ENCODE measurements at places on chromosomes 12 and 14. TPM values are rescaled to one million over a fixed set of nuclear protein-coding genes. Genes with fewer than 3 reads are reported as not detected.

GRCh38 chr14:73057944-73058223 lies 450 bp upstream of the RBM25 start:
- no peak for DNase-seq

DNA sequence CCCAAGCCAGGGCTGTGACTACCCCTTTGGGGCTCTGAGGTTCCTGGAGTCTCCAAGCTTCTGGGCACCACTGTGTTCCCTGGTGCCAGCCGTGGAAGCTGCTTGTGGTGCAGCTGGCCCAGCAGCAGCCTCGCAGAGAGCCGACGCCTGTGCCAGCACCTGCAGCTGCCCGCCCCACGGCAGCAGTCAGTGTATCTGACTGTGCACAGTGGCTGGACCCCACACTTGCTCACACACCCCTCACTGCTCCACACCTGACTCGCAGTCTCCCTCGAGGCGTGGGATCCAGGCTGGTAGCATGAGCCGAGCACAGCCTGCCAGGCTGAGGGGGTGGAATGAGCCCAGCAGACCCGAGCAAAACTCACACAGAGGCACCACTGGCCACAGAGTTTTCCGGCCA lies 325.2 kb downstream of the PCNX1 start:
- DNase-seq, result no peak

DNA sequence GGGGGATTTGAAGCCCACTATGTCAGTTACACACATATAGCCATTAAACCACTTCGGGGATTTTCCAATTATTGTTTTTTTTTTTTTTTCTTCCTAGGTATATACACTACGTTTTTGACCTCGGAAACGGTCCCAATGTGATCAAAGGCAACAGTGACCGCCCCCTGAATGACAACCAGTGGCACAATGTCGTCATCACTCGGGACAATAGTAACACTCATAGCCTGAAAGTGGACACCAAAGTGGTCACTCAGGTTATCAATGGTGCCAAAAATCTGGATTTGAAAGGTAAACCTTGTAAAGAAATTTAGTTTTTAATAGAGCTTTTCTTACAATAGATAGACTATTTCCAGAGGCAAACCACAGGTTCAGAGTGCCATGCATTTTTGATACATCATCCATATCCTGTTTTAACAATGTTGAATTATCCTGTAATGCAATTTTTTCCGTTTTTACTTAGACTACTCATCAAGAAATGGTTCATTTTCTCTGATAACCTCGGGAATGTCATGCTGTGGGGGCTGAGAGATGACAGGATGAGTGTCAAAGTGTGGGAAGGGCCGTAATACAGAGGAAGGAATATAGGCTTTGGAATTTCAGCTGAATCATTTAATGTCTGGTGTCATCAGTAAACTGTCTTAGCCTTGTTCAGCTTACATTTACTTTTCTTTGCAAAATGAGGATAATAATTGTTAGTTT lies 797.1 kb downstream of the NRXN3 start:
- peak; percentile 40 for DNase-seq

DNA sequence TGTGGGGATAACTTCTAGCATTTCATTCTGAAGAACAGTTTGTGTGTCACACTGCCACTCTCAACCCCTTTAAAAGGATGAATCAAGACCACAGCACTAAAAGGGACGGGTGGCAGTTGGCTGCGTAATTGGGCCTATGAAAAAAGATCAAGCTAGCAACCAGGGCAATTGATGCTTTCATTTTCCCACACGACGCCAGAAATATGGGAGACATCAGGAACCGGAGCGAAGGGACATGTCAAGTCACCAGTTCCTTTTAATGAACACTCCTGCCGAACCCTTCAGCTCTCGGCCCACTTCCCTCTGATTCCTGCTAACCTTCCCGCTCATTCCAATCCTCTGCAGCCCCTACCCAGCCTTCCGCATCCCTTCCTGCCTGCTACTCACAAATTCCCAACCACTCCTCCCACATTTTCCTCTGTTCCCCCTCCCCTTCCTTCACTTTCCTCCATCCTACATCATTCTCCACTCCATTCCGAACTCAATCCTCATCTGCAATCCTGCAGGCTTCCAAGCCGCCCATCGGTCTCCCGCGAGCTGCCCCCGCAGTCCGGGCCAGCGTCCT lies 753 bp downstream of the CSRNP2 start:
- DNase-seq, result peak; percentile 67

GRCh38 chr12:120247621-120248030 lies 17.9 kb downstream of the PXN start:
- peak; percentile 86 for DNase-seq

DNA sequence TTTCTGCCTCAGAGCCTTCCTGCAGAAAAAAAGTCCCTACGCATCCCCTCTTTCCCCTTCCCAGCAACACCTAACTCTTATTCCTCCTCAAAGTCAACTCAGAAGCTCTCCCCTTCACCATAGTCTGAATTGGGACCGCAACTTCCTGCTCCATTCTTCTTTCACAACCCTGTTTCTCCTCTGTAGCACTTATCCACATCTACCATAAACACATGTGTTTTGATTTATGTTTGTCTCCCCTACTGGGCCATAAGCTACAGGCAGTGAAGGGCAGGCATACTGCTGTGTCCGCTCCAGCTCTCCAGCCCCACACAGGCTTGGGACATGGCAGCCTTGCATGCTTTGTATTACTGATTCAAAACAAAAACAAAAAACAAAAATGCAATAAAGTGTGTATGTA lies 5.9 kb downstream of the SDR9C7 start:
- DNase-seq, result no peak

GRCh38 chr12:49296836-49297694 lies 2.1 kb downstream of the PRPH start:
- DNase-seq, result peak; percentile 67

DNA sequence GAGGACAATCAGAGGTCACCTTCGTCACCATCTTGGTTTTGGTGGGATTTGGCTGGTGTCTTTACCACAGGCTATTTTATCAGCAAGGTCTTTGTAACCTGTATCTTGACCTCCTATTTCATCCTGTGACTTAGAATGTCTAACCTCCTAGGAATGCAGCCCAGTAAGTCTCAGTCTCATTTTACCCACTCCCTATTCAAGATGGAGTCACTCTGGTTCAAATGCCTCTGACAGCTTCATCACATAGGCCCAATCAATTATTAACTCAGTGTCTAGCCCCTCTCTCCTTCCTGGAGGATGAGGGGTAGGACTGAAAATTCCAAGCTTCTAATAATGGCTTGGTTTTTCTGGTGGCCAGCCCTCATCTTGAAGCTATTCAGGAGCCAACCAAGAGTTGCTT lies 111.4 kb upstream of the NAP1L1 start:
- peak; percentile 44 for DNase-seq

- DNase-seq, result peak; percentile 48
These were observed 41.3 kb upstream of the EIF5 start for GRCh38 chr14:103292426-103293374.

DNA sequence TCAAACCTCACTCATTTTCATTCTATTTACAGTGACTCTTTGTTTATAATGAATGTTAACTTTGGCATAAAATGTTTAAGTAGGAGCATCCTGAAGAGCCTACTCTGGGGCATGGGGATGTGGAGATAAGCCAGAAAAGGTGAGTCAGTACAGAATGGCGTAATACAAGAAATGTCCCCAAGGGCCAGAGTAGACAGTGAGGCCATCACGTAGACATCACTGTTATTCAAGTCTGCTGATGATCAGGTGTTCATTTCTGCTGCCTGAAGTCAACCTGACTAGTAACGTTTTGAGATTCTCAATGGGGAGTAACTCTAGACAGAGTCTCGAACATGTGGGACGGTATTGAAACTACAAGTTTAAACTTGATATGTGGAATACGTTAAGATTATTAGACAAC lies 47.6 kb upstream of the PKP2 start:
- peak; percentile 78 for DNase-seq

DNA sequence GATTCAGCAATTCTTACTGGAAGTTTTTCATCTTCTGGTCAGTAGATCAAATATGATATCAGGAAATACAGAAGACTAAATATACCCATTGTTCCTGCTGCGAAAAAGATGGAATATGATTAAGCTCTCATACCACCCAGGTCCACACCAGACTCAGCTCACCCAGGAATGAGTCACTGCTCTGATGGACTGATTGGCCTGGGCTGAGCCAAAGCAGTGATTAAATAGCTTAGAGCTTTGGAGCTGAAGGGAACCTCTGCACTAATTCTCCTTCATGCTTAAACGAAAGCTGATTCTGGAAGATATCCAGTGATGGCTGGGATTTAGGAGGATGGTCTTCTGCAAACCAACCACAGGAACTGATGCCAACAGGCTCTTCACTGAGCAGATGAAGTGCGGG lies 62.0 kb upstream of the SYT1 start:
- peak; percentile 88 for DNase-seq

DNA sequence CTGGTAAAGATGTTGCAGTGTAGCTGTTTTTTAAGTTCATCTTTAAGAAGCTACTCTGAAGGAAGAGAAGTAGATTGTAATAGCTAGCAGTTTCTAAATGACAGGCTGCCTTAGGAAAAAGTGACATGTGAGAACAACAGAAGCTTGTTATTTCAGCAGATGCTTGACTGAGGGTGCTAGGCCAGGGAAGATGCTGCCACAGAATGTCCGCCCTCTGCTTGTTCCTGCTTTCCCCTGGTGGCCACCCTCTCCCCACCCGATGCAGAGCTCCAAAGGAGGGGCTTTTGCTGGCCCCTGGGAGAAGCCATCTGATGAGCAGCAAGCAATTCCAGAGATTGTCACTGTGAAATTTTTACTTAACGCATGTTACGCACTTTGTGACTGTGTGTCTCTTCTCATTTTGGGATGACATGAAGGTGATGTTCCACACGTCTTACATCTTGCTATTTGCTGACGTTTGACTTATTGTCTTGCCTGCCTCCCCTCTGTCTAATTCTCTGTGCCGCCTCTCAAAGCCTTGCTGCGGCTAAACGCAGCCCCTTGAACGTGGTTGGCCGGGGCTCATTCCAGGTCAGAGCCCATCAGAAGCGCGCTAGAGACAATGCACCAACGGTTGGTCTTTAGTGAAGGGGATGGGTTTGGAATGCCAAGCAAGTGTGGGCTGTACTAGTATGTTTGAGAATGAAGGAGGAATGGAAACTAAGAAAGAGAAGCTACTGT lies 44.8 kb downstream of the WDR20 start:
- no peak for DNase-seq

- DNase-seq, result peak; percentile 95
These were observed 9.7 kb upstream of the UBC start for GRCh38 chr12:124923905-124924734.

GRCh38 chr12:54379398-54380201 lies 4.9 kb downstream of the ZNF385A start:
- DNase-seq, result peak; percentile 87

- DNase-seq, result no peak
These were observed 2.3 kb upstream of the MYBPC1 start for GRCh38 chr12:101592448-101592847.

DNA sequence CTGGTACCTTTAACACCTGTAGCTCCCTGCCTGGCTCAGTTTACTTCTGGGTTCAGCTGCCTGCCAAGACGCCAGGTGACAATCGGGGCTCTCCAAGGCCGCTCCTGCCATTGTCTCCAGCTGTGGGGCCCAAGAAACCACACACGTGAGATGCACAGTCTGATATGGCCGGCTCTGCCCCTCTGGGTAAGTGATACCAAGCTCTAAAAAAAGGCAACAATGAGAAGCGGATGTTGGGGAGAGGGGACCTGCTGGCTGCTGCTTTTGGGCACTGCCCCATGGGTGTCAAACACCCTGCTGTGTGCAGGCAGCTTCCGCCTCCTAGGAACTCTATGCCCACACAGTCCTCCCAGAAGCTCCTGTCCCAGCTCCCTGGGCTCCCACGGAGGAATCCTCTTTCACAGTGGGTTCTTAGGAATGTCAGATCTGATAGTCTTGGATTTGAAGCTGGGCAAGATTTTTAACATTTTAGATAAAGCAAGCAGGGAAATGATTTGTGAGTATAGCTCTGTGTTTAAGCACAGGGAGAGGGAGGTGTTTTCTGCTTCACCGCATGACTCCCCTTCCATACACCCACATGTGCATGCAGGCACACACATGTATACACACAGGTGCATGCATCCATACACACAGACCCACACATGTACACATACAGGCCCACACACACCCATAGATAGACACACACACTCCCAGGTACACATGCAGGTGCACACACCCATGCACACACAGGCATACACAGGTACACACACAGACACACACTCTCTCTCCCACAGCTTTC lies 1135.8 kb downstream of the BCL11B start:
- no peak for DNase-seq

GRCh38 chr14:31440280-31440679 lies 17.0 kb downstream of the DTD2 start:
- DNase-seq, result peak; percentile 33

GRCh38 chr14:74019408-74020137 lies 424 bp downstream of the BBOF1 start:
- peak; percentile 65 for DNase-seq

- no peak for DNase-seq
These were observed 366 bp downstream of the LPCAT3 start for GRCh38 chr12:7017870-7018349.

- DNase-seq, result no peak
These were observed 11.4 kb downstream of the SLC7A8 start for GRCh38 chr14:23172096-23172495.

GRCh38 chr14:32142341-32142740 lies 59.5 kb upstream of the RNU6-7 start:
- no peak for DNase-seq

- peak; percentile 11 for DNase-seq
These were observed 30.5 kb downstream of the EP400 start for GRCh38 chr12:131980263-131980662.

DNA sequence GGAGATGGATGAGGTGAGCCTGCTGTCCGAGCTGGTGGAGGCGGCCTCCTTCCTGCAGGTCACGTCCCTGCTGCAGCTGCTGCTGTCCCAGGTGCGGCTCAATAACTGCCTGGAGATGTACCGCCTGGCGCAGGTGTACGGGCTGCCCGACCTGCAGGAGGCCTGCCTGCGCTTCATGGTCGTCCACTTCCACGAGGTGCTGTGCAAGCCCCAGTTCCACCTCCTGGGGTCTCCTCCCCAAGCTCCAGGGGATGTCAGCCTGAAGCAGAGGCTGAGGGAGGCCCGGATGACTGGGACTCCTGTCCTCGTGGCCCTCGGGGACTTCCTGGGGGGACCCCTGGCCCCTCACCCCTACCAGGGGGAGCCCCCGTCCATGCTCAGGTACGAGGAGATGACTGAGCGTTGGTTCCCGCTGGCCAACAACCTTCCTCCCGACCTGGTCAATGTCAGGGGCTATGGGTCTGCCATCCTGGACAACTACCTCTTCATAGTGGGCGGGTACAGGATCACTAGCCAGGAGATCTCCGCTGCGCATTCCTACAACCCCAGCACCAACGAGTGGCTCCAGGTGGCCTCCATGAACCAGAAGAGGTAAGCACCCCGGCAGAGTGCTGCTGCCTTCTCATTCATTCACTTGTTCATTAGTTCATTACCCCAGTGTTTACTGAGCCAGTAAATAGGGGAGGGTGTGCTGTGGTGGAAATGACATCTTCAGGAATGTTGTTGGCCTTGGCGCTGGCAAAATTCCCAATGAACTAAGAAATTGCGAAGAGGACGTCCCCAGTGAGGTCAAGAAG lies 774 bp upstream of the MANSC4 start:
- peak; percentile 80 for DNase-seq

GRCh38 chr12:3647504-3647903 lies 105.4 kb downstream of the CRACR2A start:
- DNase-seq, result no peak

TAS2R19 gene
- total RNA-seq, result not detected

ALDH6A1 gene
- total RNA-seq, result 8.9 TPM

MYF5 gene
- total RNA-seq, result not detected

TSHR gene
- total RNA-seq, result not detected

CHD8 gene
- 55.9 TPM for total RNA-seq

RBM25 gene
- total RNA-seq, result 19.5 TPM

FAM90A1 gene
- total RNA-seq, result not detected

SLCO1B1 gene
- 0.27 TPM for total RNA-seq

TMEM132C gene
- not detected for total RNA-seq
